Cardiac fibroblast (primary cell): ENCODE measurements at places on chromosomes 5 and 9.

GRCh38 chr9:21454149-21454548, 13.9 kb downstream of the IFNA1 start:
- peak; percentile 66 for DNase-seq

GRCh38 chr9:31321256-31321655, 1063.2 kb upstream of the ACO1 start:
- no peak for DNase-seq

DNA sequence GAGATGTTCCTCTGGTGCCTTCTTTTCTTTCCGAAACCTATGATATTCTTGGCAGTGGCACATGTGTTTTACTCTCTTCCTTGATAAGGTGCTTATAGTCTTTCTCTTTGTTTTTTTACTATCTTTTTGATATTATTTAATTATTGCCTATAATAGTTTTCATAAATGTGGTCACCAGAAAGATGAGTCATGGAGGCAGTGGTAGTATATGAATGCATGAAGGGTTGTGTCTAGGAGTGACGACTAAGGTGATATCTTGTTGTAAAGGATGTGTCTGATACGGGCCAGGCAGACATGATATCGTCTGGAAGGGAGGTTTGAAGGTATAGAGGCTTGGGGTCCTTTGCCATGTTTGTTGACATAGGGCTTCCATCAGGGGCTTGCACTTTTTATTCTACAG, 36.8 kb downstream of the SLC44A1 start:
- no peak for DNase-seq

- DNase-seq = no peak
Observed at GRCh38 chr9:100294341-100294740, 58.4 kb downstream of the TEX10 start.

GRCh38 chr9:128429513-128430086, 8.9 kb downstream of the CERCAM start:
- no peak for DNase-seq

GRCh38 chr5:169503886-169504285, 79.7 kb upstream of the SPDL1 start:
- no peak for DNase-seq

DNA sequence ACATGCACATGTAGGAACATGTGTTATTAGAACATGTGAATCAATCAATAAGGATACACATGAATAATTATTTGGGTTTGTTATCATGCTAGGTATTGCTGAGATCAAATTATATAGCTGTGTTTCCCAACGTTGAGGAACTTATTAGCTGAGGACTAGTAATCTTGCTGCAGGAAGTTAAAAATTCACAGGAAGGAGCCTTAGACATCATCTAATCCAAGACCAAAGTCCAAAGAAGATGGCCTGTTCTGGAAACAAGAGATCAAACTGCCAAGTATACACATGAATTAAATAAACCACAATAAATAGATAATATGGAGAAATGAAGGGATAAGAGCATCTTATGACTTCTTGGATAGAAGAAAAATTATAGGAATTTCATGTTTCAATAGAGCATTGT, 19.9 kb downstream of the POU5F2 start:
- DNase-seq = no peak

GRCh38 chr9:123863164-123863855, 66.6 kb downstream of the DENND1A start:
- DNase-seq = peak; percentile 87

DNA sequence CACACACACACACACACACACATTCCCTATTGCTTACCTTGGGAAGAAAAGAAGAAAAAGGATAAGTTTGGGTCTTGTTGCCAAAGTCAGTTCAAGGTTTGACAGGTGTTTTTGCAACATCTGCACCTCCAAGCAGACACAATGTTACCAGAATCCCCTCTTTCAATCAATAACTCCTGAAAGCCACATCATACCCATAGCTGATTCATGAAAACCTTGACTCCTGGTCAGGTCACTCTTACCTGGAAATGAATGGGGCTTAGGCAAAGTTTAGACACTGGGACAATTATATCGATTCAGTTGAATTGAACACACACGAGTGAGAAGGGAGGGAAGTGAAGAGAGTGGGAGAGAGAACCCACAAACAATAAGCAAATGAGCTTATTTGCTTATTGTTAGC, 27.0 kb downstream of the IL9 start:
- no peak for DNase-seq

DNA sequence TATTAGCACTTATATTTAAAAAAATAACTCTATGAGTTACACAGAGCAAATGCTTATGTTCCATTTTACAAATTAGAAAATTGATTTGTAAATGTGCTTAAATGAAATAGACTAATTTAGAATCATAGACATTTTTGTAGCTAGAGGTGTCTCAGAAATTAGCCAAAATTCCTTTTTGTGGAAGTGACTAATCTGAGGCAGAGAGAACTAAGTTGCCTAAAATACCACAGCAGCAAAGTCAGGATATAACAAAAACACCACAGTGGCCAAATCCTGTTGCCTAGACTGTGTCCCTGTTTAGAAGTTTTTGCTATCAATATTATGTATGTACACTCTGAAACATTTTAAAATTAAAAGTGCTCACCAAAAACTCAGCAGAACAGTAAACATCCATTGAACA, 18.7 kb downstream of the ADAMTSL1 start:
- DNase-seq = peak; percentile 52

DNA sequence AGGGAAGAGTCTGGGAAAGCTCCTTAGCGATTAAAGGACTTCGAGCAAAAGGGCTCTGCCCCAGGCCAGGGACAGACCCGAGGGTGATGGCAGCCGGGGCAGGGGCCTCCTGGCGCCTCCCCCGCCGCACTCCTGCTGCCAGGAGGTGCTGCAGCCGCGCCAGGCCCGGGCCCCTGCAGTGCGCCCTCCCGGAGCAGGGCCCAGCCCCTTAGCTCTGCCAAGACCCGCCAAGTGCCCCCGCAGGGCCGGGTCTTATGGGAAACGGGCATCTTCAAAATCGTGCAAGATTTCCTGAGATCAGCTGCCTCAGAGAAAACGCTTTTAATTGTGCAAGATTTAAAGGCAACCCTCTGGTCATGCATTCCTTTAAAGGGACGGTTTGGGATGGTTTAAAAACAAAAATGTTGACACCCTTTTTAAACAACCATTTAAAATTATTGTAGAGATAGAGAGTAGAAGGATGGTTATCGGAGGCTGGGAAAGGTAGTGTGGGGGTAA, 52.4 kb downstream of the CDC14B start:
- DNase-seq = peak; percentile 39

- DNase-seq = no peak
Observed at GRCh38 chr9:120117081-120117480, 462.9 kb downstream of the CDK5RAP2 start.

- no peak for DNase-seq
Observed at GRCh38 chr5:8826508-8826907, 719.4 kb downstream of the SEMA5A start.

- DNase-seq = peak; percentile 46
Observed at GRCh38 chr9:95048225-95049087, 269.1 kb downstream of the FANCC start.

DNA sequence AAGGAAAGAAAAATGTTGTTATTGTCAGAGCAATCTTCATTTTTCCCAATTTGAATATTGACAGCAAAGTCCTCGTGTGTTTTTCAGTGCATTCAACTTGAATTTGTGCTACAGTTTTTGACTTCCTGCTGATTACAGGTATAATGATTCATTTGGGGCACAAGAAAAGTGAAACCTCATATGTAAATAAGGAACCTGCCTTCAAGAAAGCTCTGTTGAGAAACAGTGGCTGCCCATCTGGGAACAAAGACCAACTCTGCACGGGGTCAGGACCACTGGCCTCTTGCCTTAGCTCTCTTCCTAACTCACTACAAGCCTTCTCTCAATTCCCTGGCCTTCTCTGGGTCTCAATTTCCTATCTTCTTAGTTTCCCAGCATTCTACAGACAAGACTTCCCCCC, 21.0 kb downstream of the TIMD4 start:
- DNase-seq = no peak

DNA sequence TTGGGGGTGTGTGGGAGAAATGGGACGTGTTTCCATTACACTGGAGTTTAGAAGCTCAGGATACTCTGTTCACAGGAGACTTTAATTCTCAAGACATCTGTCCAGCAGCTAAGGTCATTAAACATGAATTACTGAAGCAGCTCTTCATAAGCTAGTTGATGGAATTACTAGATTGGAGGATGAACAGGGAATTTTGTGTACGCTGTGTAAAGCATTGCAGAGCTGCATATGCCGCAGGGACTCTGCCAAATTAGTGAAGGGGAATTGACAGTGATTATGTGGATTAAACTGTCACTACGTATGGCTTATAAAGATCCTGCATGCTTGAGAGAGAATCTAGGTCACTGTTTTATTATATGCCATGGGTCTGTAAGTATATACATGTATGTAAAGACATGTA, 177.5 kb upstream of the TBC1D2 start:
- DNase-seq = no peak

DNA sequence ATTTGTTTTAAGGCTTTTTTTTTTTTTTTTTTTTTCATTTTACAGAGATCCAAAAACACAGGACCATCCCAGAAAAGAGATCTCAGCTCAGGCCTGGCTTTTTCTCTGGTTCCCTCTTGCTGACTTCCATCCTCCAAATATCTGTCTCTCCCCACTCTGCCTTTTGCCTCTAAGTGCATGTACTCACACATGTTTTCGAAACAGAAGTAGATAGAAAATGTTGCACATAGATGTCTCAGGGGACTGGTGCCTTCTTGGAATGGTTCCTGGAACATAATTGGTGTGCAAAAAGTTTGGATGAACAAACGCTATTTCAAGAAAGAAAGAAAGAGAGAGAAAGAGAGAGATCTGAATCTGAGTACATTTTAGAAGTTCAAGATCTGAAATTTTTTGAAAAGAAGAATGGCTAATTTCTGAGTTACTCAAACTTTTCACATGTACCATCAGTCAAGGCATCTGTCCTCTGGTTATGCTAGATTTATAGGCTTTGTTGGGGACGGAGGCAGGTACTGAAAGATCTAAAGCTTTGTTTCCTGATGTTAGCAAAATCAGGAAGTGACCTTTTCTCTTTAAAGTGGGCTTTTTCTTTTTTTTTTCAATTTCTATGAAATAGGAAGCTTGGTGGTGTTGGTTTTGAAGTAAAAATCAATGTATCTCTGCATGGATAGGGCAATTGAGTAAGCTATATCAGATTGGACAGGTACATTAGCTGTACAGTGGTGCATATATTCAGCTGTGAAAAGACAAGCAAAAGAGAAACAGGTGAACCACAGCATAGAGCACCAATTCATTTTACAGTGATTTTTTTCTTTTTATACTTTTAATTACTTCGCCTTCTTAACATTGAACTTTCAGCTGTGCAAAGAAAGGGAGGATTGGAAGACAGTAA, 8.5 kb upstream of the TNFSF8 start:
- DNase-seq = peak; percentile 66

- DNase-seq = peak; percentile 35
Observed at GRCh38 chr5:56432321-56432720, 199.2 kb upstream of the ANKRD55 start.

GRCh38 chr5:134917070-134917815, 12.3 kb downstream of the PCBD2 start:
- DNase-seq = no peak

GRCh38 chr5:156386976-156387375, 60.0 kb downstream of the SGCD start:
- DNase-seq = no peak

- peak; percentile 32 for DNase-seq
Observed at GRCh38 chr9:96014078-96014477, 138.6 kb downstream of the ERCC6L2 start.

GRCh38 chr5:108798513-108799265, 51.0 kb downstream of the FER start:
- no peak for DNase-seq
